ENCODE measurements at places on chromosomes 3 and 15. TPM values are rescaled to one million over a fixed set of nuclear protein-coding genes. Genes with fewer than 3 reads are reported as not detected.
A peak's percentile ranks its signal among the peaks of the same experiment; 100 is the strongest.

The KY gene
- total RNA-seq, result not detected

The CLSTN2 gene
- not detected for total RNA-seq

The PLA2G4F gene
- total RNA-seq, result 0.07 TPM

DNA sequence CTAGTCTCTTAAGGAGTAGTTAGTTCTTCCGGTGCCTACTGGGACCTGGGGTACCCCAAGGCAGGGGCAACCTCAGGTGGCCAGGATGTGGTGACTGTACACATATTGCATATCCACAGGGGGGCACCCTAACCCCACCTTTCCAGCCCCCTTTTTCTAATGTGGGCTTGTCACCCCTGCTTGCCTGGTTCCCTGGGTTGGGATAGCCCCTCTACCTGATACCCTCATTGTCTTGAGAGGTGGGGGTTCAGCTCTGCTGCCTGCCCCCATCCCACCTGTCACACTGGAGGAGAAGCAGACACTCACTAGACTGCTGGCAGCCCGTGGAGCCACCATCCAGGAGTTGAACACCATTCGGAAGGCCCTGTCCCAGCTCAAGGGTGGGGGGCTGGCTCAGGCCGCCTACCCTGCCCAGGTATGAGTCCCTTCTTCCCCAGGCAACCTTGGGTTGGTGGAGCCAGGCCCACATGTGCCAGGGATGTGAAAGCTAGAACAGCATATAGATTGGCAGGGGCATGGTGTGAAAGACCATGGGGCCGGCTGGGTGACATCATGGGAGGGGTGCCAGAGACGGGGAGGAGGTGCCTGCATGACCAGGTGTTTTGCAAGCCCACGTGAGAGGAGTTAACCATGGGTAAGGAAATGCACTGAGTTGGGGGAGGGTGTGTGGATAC, 4.0 kb downstream of the GLYCTK start:
- H3K4me1 ChIP-seq, result peaks cover 23% of the 10 kb centered on the region
- H3K4me3 ChIP-seq, result no peak overlapping the region
- H3K27me3 ChIP-seq, result no peaks in the 10 kb centered on the region

- no peaks in the 10 kb centered on the region for H3K27me3 ChIP-seq
- no peak overlapping the region for H3K4me3 ChIP-seq
- no peaks in the 10 kb centered on the region for H3K36me3 ChIP-seq
Measured at GRCh38 chr3:87002346-87002745, 11.4 kb upstream of the VGLL3 start.

- H3K27me3 ChIP-seq, result peaks cover 11% of the 10 kb centered on the region
- H3K4me3 ChIP-seq, result no peak overlapping the region
- H3K27ac ChIP-seq, result no peak overlapping the region
Measured at GRCh38 chr15:22952796-22953579, 27.2 kb downstream of the CYFIP1 start.

GRCh38 chr15:65789759-65790425, 2.2 kb downstream of the DENND4A start:
- no peaks in the 10 kb centered on the region for H3K36me3 ChIP-seq
- peak overlapping the region; percentile 90 for H3K4me3 ChIP-seq
- DNase-seq, result no peak
- peaks cover 61% of the 10 kb centered on the region for H3K4me1 ChIP-seq
- H3K27ac ChIP-seq, result peak overlapping the region; percentile 23

- no peaks in the 10 kb centered on the region for H3K27me3 ChIP-seq
- DNase-seq, result no peak
- no peaks in the 10 kb centered on the region for H3K36me3 ChIP-seq
- H3K27ac ChIP-seq, result no peak overlapping the region
- no peak overlapping the region for H3K4me3 ChIP-seq
Measured at GRCh38 chr3:11559816-11560633, 83.7 kb downstream of the VGLL4 start.

- no peaks in the 10 kb centered on the region for H3K4me1 ChIP-seq
- H3K27ac ChIP-seq, result no peak overlapping the region
- H3K4me3 ChIP-seq, result no peak overlapping the region
- peaks cover 12% of the 10 kb centered on the region for H3K27me3 ChIP-seq
- DNase-seq, result no peak
Measured at GRCh38 chr3:157594413-157594812, 91.2 kb upstream of the VEPH1 start.

- no peak overlapping the region for H3K4me3 ChIP-seq
- no peak for DNase-seq
- no peaks in the 10 kb centered on the region for H3K27me3 ChIP-seq
- H3K36me3 ChIP-seq, result peaks cover 42% of the 10 kb centered on the region
- peaks cover 23% of the 10 kb centered on the region for H3K4me1 ChIP-seq
Measured at GRCh38 chr3:45002139-45002660, 23.9 kb upstream of the CLEC3B start.

DNA sequence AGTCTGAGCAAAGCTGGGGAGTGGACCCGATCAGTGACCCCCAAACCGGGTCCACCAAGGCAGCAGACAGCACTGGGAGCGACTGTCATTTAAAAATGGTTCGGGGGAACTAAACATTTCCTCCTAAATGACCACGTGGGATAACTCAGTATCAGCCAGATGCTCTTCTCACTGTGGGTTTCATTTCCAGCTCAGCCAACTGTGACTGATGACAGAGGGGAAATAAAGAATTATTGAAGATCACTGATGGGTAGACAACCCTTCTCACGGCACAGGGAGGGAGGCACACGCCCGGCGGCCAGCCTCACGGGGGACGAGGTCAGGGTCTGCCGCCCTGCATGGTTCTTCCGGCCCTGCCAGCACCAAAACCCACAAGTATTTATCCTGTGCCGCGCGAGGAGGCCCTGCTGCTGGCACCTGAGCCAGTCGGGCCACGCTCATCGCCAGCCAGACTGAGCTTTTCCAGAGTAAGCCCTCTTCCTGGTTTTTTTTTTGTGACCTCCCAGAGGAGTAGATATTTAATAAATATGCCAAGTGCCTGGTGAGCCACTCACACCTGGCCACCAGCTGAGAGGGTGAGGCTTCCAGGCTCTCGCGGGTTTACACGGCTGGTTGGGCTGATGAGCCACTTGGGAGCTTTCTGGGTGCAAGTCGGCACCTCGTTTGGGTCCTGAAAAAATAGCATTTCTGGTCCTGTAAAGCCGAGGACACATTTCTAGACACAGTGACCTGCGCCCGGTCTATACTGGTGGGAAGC, 6.2 kb downstream of the MELTF start:
- H3K4me3 ChIP-seq, result peak overlapping the region; percentile 52
- H3K4me1 ChIP-seq, result peaks cover 11% of the 10 kb centered on the region
- no peaks in the 10 kb centered on the region for H3K36me3 ChIP-seq
- H3K27ac ChIP-seq, result no peak overlapping the region
- H3K27me3 ChIP-seq, result peaks cover 10% of the 10 kb centered on the region
- DNase-seq, result no peak

- H3K4me1 ChIP-seq, result no peaks in the 10 kb centered on the region
- no peak overlapping the region for H3K4me3 ChIP-seq
- no peaks in the 10 kb centered on the region for H3K36me3 ChIP-seq
- peaks cover 45% of the 10 kb centered on the region for H3K27me3 ChIP-seq
- no peak for DNase-seq
Measured at GRCh38 chr15:74274470-74275038, 38.4 kb downstream of the CCDC33 start.

- H3K27me3 ChIP-seq, result no peaks in the 10 kb centered on the region
- peaks cover 6% of the 10 kb centered on the region for H3K36me3 ChIP-seq
- peak overlapping the region; percentile 92 for H3K4me3 ChIP-seq
- H3K27ac ChIP-seq, result peak overlapping the region; percentile 100
- peaks cover 91% of the 10 kb centered on the region for H3K4me1 ChIP-seq
Measured at GRCh38 chr3:98553021-98553563, 21.3 kb downstream of the GPR15 start.
